ENCODE measurements at places on chromosomes 6 and 20.

GRCh38 chr20:60729135-60729900 lies 522.7 kb upstream of the CDH4 start:
- no peaks in the 10 kb centered on the region for H3K4me1 ChIP-seq
- H3K27me3 ChIP-seq, result no peaks in the 10 kb centered on the region
- no peak overlapping the region for H3K27ac ChIP-seq
- DNase-seq, result no peak
- no peak overlapping the region for H3K4me3 ChIP-seq
- no peaks in the 10 kb centered on the region for H3K36me3 ChIP-seq

DNA sequence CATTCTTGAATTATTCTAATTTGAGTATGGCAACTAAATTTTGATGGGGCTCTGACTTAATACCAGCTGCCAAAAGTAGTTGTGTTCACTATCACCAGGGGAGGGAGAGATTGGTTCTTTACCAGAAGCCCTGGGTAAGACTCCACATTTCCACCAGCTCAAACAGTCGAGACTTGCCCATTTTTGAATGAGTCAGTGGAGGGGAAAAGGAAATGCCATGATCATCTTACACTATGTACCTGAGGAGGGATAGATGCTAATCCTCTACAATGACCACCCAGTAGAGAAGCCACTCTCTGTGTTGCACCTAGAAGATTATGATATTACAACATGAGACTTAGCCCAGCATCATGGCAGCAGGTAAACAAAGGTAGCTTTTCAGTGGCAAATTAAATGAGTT lies 77.0 kb upstream of the SGK1 start:
- H3K4me1 ChIP-seq, result peaks cover 4% of the 10 kb centered on the region
- no peaks in the 10 kb centered on the region for H3K36me3 ChIP-seq
- H3K4me3 ChIP-seq, result no peak overlapping the region
- no peak for DNase-seq
- no peaks in the 10 kb centered on the region for H3K27me3 ChIP-seq

- no peak overlapping the region for H3K27ac ChIP-seq
- H3K4me3 ChIP-seq, result no peak overlapping the region
- H3K4me1 ChIP-seq, result no peaks in the 10 kb centered on the region
- no peaks in the 10 kb centered on the region for H3K36me3 ChIP-seq
These were observed 97.9 kb downstream of the SSR1 start for GRCh38 chr6:7215131-7215530.

- H3K27ac ChIP-seq, result no peak overlapping the region
- no peaks in the 10 kb centered on the region for H3K27me3 ChIP-seq
- no peaks in the 10 kb centered on the region for H3K36me3 ChIP-seq
- no peaks in the 10 kb centered on the region for H3K4me1 ChIP-seq
These were observed 7.5 kb upstream of the APCDD1L start for GRCh38 chr20:58522666-58523065.

- H3K4me3 ChIP-seq, result no peak overlapping the region
- no peaks in the 10 kb centered on the region for H3K36me3 ChIP-seq
- no peak overlapping the region for H3K27ac ChIP-seq
- H3K4me1 ChIP-seq, result no peaks in the 10 kb centered on the region
- H3K27me3 ChIP-seq, result no peaks in the 10 kb centered on the region
These were observed 238.3 kb downstream of the EPM2A start for GRCh38 chr6:145497006-145497405.

- H3K36me3 ChIP-seq, result no peaks in the 10 kb centered on the region
- H3K4me3 ChIP-seq, result no peak overlapping the region
These were observed 113.2 kb downstream of the EDN1 start for GRCh38 chr6:12403201-12403826.

GRCh38 chr6:56913285-56914074 lies 41.4 kb upstream of the BEND6 start:
- H3K27ac ChIP-seq, result no peak overlapping the region
- H3K4me1 ChIP-seq, result no peaks in the 10 kb centered on the region
- no peak for DNase-seq
- H3K27me3 ChIP-seq, result no peaks in the 10 kb centered on the region
- no peaks in the 10 kb centered on the region for H3K36me3 ChIP-seq
- H3K4me3 ChIP-seq, result no peak overlapping the region

DNA sequence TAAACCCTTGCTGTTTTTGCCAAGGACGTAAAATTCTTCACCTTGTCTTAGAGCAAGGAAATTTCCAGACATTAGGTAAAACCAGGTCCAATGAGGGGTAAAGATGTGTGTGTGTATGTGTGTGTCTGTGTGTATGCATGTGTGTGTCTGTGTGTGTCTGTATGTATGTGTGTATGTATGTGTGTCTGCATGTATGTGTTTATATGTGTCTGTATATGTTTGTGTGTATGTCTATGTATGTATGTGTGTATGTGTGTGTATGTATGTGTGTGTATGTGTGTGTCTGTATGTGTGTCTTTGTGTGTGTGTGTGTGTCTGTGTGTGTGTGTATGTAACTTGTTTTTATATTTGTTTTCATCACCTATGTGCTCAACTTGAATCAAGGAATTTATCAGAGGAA lies 373.7 kb downstream of the TAF4 start:
- no peaks in the 10 kb centered on the region for H3K4me1 ChIP-seq
- DNase-seq, result no peak
- H3K27me3 ChIP-seq, result no peaks in the 10 kb centered on the region
- no peaks in the 10 kb centered on the region for H3K36me3 ChIP-seq

DNA sequence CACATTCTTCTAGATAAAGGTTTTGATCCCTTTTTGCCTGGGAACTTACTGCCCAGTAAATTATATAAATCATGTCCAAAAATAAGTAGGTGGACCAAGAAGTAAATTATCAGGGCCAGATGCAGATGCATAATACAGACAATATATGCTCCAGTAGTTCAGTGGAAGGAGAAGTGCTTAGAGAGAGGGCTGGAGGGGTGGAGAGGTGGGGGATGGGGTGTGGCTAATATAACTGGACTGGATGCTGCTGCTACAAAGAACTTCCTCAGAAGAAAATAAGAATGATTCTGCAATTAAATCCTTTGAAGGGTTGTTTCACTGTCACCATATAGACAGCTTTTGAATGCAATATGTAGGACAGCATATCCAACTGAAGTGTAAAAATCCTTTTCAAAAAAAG lies 14.8 kb upstream of the TFAP2D start:
- H3K27me3 ChIP-seq, result no peaks in the 10 kb centered on the region
- H3K4me3 ChIP-seq, result no peak overlapping the region
- H3K4me1 ChIP-seq, result no peaks in the 10 kb centered on the region
- H3K27ac ChIP-seq, result no peak overlapping the region
- no peak for DNase-seq
- no peaks in the 10 kb centered on the region for H3K36me3 ChIP-seq

DNA sequence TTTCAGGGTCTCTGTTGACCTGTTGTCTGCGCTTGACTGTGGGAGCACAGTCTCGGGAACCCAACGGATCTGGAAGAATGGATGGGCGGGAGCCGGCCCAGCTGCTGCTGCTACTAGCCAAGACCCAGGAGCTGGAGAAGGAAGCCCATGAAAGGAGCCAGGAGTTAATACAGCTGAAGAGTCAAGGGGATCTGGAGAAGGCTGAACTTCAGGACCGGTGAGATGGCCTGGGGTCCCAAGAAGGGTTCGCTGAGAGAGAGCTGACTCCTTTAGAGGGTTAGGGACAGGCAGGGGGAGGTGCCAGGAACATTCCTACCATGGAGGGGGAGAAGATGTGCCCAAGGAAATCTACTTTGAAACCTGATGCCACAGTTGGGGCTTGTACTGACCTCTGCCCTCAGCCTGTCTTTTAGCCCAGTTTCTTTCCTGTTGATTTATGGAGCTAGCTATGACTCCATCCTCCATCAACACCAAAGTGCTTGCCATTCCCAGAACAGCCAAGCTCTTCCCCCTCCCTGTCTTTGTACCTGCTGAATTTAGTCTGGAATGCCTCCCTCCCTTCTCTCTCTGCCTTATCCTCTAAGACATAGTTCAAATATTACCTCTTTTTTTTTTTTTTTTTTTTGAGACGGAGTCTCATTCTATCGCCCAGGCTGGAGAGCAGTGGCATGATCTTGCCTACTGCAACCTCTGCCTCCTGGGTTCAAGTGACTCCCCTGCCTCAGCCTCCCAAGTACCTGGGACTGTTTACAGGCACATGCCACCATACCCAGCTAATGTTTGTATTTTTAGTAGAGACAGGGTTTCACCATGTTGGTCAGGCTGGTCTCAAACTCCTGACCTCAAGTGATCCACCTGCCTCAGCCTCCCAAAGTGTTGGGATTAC lies 12.2 kb downstream of the CEP250 start:
- no peaks in the 10 kb centered on the region for H3K27me3 ChIP-seq
- peaks cover 17% of the 10 kb centered on the region for H3K4me1 ChIP-seq
- peaks cover 9% of the 10 kb centered on the region for H3K36me3 ChIP-seq
- no peak overlapping the region for H3K4me3 ChIP-seq
- H3K27ac ChIP-seq, result no peak overlapping the region

GRCh38 chr20:47191074-47191673 lies 165.3 kb downstream of the ZMYND8 start:
- no peaks in the 10 kb centered on the region for H3K36me3 ChIP-seq
- DNase-seq, result no peak
- H3K27me3 ChIP-seq, result no peaks in the 10 kb centered on the region
- H3K4me3 ChIP-seq, result no peak overlapping the region
- no peak overlapping the region for H3K27ac ChIP-seq

DNA sequence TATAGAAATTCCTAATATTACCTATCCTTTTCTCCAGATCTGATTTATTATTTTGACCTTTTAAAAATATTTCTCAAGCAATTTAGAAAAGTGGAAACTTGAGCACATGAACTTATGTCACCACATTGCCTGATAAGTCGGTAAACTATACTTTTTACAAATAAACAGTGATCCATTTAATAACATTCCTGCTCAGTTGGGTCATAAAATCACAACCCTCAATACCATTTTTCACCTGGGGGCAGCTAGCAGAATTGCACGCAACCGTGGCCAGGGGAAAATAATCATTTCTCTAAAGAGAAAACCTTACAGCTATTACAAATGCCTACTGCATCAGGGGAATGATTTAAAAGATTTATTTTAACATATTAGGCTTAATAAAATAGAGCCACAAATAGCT lies 614.5 kb downstream of the PHF3 start:
- no peaks in the 10 kb centered on the region for H3K4me1 ChIP-seq
- no peaks in the 10 kb centered on the region for H3K36me3 ChIP-seq
- no peaks in the 10 kb centered on the region for H3K27me3 ChIP-seq
- no peak overlapping the region for H3K4me3 ChIP-seq
- H3K27ac ChIP-seq, result no peak overlapping the region

DNA sequence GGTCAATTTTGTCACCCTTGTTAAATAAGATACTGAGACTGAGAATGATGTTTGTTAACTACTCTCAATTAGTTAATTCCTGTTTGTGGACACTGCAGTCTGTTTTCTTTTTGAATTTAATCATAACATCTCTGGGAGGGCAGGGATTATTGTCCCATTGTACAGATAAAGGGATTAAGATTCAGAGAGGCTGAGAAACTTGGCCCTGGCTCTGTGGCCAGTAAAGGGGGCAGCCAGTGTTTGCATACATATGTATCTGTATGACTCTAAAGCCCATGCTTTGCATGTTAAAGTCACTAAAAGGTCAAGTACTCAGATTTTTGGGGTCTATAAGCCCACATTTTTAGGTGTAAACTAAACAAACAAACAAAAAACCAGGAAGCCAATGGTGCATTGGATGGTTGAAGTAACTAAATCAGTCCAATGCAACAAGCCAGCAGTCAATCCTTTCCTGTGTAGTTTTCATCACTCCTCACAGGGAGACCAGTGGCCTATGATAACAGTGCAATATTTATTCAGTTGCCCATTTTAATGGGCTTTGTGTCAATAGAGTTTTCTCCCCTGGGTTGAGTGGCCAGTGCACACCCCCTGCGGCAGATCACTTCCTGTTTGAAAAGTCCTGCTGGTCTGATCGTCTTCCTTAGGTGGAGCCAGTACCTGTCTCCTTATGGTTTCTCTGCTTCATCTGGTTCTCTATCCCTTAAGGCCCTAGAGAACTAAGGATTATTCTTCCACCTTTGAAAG lies 106.7 kb downstream of the SLX4IP start:
- no peak overlapping the region for H3K27ac ChIP-seq
- no peaks in the 10 kb centered on the region for H3K4me1 ChIP-seq
- no peaks in the 10 kb centered on the region for H3K36me3 ChIP-seq
- no peak for DNase-seq
- no peaks in the 10 kb centered on the region for H3K27me3 ChIP-seq

DNA sequence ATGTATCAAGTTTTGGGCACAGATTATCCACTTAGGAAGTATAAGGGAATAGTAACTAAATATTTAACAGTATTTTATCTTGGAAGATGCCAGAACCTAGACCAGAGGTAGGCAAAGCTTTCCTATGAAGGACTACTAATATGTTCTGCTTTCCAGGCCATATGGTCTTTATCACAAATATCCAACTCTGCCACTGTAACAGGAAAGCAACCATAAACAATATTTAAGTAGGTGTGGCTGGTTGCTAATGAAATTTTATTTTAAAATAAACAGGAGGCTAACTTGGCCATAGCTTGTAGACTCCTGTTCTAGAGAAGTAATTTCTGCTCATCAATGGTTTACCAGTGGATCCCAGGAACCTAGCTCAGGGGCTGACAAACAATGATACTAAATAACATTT lies 39.4 kb downstream of the NOL7 start:
- no peaks in the 10 kb centered on the region for H3K4me1 ChIP-seq
- H3K27ac ChIP-seq, result no peak overlapping the region
- H3K4me3 ChIP-seq, result no peak overlapping the region
- peaks cover 6% of the 10 kb centered on the region for H3K36me3 ChIP-seq

GRCh38 chr6:40399888-40400457 lies 187.2 kb downstream of the LRFN2 start:
- no peaks in the 10 kb centered on the region for H3K4me1 ChIP-seq
- no peak overlapping the region for H3K27ac ChIP-seq
- no peaks in the 10 kb centered on the region for H3K27me3 ChIP-seq

- no peak overlapping the region for H3K27ac ChIP-seq
- no peak for DNase-seq
- H3K4me1 ChIP-seq, result peaks cover 33% of the 10 kb centered on the region
- no peaks in the 10 kb centered on the region for H3K27me3 ChIP-seq
- peaks cover 37% of the 10 kb centered on the region for H3K36me3 ChIP-seq
- H3K4me3 ChIP-seq, result no peak overlapping the region
These were observed 31.5 kb downstream of the PYGB start for GRCh38 chr20:25279403-25279802.

- H3K27ac ChIP-seq, result no peak overlapping the region
- H3K36me3 ChIP-seq, result no peaks in the 10 kb centered on the region
- H3K4me3 ChIP-seq, result no peak overlapping the region
- H3K4me1 ChIP-seq, result no peaks in the 10 kb centered on the region
- H3K27me3 ChIP-seq, result peaks cover 8% of the 10 kb centered on the region
These were observed 10.5 kb downstream of the OTOR start for GRCh38 chr20:16758454-16759180.

- no peak overlapping the region for H3K4me3 ChIP-seq
- no peaks in the 10 kb centered on the region for H3K36me3 ChIP-seq
- H3K4me1 ChIP-seq, result no peaks in the 10 kb centered on the region
- H3K27ac ChIP-seq, result no peak overlapping the region
- no peaks in the 10 kb centered on the region for H3K27me3 ChIP-seq
These were observed 6.2 kb downstream of the BPIFB3 start for GRCh38 chr20:33059741-33060390.

Data from B cell (primary cell).